ENCODE measurements at places on chromosomes 16 and 17.
A peak's percentile ranks its signal among the peaks of the same experiment; 100 is the strongest.

DNA sequence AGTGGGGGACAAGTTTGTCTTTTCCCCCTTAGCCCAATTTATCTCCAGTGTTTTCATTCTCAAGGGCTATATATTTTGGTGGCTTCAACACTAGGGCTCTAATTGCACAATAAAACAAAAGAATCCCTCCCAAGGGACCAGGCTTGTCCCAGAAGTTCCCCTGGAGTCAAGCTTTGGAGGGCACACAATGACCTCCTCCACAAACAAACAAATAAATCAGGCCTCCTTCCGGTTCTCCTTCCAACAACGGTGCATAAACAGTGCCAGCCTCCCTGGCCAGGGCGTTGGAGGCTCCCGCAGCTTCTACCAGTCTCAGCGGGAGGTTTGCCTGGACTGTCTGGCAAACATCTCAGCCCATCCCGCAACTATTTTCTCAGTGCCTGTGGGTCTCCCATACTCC lies 188.0 kb upstream of the FOXF1 start:
- DNase-seq: no peak

DNA sequence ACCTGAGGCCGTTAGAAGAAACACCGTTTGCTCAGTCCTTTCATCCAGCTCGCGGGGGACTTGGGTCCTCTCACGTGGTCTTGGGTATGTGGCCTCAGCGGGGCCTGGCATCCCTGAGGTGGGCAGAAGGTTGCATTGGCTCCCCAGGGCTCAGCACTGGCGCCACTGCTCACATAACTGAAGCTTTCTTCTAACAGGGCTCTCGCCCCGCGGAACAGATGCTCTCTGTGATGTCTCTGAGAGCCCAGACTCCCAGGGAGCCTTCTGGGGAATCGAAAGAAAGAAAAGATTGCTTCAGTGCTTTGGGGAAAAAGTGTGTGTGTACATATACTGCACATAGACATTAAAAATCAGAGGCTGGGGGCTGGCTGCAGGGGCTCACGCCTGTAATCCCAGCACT lies 10.1 kb downstream of the MGRN1 start:
- no peak for DNase-seq

- no peak for DNase-seq
Observed at GRCh38 chr17:75691371-75691791, 24.2 kb downstream of the SAP30BP start.

DNA sequence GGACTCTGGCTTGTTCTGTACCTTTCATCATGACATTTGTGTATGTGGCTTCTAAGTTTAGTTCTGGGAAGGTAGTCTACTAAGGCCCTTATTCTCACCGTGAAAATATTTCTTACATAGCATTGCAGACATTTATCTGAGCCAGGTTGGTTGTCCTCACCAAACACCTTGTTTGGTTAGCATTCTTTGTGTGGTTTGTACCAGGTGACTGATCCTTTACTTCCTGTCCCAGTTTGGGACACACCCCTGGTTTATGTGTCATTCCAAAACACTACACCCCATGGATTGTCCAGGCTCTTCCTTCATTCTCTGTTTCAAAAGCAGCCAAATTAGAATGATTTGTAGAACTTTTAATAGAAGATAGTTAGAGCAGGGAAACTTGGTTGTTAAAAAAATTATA lies 23.2 kb upstream of the DUSP14 start:
- no peak for DNase-seq

DNA sequence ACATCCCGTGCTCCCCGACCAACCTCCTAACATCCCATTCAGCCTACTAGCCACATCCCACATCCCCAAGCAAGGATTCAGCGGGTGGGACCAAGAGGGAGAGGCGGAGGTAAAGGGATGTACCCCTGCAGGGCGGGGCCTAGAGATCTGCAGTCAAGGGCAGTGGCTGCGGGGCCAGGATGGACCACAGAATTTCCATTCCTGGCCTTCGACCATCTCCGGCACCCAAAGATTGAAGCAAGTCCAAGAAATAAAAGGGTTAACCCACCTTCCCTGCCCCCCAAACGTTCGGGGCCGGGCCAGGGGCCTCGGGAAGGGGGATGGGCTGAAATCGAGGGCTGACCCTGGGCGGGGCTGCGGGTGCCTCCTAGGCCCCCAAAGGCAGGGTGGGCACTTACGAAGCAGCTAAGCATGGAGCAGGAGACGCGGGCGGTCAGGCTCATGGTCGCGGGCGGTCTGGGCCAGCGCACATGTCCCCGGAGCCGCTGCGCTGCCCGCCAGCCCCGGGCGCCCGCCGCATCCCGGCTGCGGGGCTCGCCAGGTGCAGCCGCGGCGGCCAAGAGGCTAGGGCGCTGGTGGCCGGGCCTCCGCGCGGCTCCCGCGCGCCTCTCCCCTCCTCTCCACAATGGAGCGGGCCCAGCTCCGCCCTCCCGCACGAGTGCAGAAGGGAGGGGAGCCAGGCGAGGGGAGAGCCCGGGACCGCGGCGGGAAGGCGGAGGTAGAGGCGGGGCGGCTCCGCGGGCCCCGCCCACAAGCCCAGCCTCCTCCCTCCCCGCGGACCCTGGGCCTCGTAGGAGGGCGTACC lies at the start of gene MTMR4:
MTMR4 (minus strand) TSS at position 674 of the 805 bp plus-strand sequence; CDS start at position 443, 231 bp downstream.
- peak; percentile 88 for DNase-seq

DNA sequence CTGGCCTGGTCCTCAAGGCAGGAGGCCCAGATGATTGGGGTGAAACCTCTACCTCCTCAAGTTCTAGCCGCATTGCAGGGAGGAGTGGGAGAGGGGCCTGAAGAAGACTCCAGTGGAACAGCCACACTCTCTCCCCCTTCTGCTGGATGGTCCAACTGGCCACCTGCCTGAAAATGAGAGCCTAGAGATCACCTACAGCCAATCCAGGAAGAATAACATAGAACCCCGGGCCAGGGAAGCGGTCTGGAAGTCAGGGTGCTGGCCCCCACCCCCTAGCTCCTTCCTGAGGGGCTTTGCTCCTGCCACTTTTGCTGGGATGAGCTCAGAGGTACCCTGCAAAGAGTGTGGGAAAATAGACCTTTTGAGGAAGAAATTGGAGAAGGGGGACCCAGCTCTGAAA lies 1.8 kb downstream of the SLC6A2 start:
- no peak for DNase-seq

- DNase-seq: no peak
Observed at GRCh38 chr16:19361587-19361986, 56.1 kb upstream of the TMC5 start.

DNA sequence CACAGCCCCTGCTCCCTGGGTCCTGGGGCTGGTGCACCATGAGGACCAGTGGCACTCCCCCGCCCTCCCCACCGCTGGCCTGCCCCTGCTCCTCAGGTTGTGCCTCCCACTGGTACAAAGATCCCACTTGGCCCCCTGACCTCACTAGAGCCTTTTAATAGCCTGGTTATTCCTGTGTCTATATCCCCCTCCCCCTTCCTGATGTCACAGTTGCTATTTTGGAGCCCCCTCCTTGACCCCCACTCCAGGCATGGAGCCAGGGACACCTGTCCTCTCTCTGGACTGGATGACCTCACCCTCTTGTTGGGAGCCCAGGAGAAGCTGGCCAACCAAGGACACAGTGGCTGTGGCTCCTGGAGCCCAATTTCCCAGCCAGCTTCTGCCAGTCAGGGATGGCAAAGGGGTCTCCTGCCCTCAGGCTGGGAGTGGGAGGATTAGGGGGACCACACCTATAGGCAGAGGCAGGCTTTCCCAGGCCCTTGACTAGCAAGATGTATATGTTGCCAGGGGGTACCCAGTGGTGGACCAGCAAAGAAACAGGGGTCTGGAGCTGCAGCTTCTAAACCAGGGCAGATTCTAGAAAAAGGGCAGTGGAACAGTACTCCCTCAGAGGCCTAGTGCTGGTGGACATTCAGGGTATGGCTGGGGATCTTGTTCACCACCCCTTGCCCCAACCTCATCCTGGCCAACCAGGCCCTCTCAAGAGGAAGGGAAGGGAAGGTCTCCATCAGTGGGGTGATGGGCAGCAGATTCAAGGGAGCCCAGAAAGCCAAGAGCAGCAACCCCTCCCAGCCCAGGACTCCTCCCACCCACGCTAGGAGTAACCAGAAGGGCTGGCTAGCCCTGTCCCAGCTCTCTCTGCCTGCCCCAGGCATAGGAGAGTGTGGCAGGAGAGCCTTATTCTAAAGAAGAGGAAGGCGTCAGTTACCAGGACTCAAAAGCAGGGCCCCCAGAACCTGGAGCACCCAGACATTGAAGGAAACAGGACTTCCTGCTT lies 10.9 kb downstream of the HDAC5 start:
- peak; percentile 72 for DNase-seq

- no peak for DNase-seq
Observed at GRCh38 chr17:36657763-36658490, 56.5 kb downstream of the MRM1 start.

Measured in femur (tissue), 1 donor.